ENCODE measurements at places on chromosomes 5 and 9. TPM values are rescaled to one million over a fixed set of nuclear protein-coding genes. Genes with fewer than 3 reads are reported as not detected.
A peak's percentile ranks its signal among the peaks of the same experiment; 100 is the strongest.

- no peaks in the 10 kb centered on the region for H3K36me3 ChIP-seq
- no peaks in the 10 kb centered on the region for H3K27me3 ChIP-seq
- H3K4me1 ChIP-seq = peaks cover 65% of the 10 kb centered on the region
- peak; percentile 80 for DNase-seq
- H3K27ac ChIP-seq = peak overlapping the region; percentile 98
These were observed 1.8 kb downstream of the SHB start for GRCh38 chr9:38066914-38067858.

DNA sequence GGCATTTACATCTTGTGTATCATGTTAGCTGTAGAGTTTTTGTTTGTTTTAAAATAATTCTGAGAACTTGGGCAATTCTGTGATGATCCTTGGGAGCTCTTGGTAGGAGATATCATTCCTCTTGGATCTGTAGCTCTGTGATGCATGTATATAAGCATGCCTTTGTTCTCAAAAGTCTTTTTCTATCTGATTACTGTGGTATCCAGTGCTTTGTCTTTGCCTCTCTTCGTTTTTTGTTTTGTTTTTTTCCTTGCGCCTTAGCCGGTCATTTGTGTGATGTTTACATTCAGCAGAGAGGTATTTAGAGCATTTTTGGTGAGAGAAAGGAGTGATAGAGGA is 110.0 kb downstream of the PAM start:
- H3K27ac ChIP-seq = peak overlapping the region; percentile 85
- H3K36me3 ChIP-seq = no peaks in the 10 kb centered on the region
- H3K4me1 ChIP-seq = peaks cover 54% of the 10 kb centered on the region
- peak overlapping the region; percentile 45 for H3K4me3 ChIP-seq

DNA sequence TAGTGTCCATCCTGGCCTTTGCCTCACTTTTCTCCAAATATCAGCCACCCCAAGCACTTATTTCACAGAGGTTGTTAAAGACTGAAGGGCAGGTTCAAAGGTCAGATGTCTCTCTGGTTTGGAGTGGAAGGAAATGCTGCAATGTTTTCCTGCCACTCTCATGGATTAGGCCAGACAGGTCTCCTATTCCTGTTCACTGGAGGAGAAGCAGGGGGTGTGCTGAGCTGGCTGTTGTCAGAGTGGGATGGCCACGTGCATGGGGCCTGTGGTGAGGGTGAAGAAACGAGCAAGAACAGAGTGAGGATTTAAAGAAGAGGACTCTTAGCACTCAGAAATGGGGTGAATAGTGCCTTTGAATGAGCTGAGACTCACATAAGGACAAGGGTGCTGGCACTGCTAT is 6.7 kb downstream of the TMEM8B start:
- H3K27me3 ChIP-seq = no peaks in the 10 kb centered on the region
- H3K27ac ChIP-seq = peak overlapping the region; percentile 32
- no peaks in the 10 kb centered on the region for H3K36me3 ChIP-seq

GRCh38 chr9:16668734-16669295 is 201.7 kb downstream of the BNC2 start:
- H3K27ac ChIP-seq = no peak overlapping the region
- no peak for DNase-seq
- no peaks in the 10 kb centered on the region for H3K36me3 ChIP-seq
- H3K4me1 ChIP-seq = no peaks in the 10 kb centered on the region
- no peaks in the 10 kb centered on the region for H3K27me3 ChIP-seq
- H3K4me3 ChIP-seq = no peak overlapping the region

- no peaks in the 10 kb centered on the region for H3K36me3 ChIP-seq
- no peaks in the 10 kb centered on the region for H3K27me3 ChIP-seq
- H3K4me1 ChIP-seq = no peaks in the 10 kb centered on the region
- no peak for DNase-seq
These were observed 11.8 kb upstream of the REEP5 start for GRCh38 chr5:112933651-112934365.

- peaks cover 4% of the 10 kb centered on the region for H3K4me1 ChIP-seq
- no peaks in the 10 kb centered on the region for H3K27me3 ChIP-seq
- DNase-seq = no peak
- peak overlapping the region; percentile 47 for H3K27ac ChIP-seq
These were observed 53.0 kb downstream of the ZNF622 start for GRCh38 chr5:16412556-16412955.

DNA sequence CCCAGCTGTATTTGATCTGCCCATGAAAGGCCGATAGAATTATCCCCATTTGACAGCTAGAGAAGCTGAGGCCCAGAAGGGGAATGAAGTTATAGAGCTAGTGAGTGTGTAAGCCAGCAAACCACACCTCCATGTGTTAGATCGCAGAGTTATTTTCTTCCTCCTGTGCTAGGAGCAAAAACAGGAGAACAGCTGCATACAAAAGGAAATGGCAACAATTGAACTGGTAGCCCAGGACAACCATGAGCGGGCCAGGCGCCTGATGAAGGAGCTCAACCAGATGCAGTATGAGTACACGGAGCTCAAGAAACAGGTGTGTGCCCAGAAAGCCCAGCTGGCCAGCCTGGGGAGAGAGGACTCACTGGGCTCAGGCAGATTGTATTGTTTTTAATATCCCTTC is 30.4 kb downstream of the RAB14 start:
- H3K4me1 ChIP-seq = no peaks in the 10 kb centered on the region
- H3K27ac ChIP-seq = no peak overlapping the region
- no peak for DNase-seq
- no peak overlapping the region for H3K4me3 ChIP-seq
- no peaks in the 10 kb centered on the region for H3K36me3 ChIP-seq

GRCh38 chr5:102850503-102850902 is 95.4 kb downstream of the PAM start:
- H3K27me3 ChIP-seq = no peaks in the 10 kb centered on the region
- DNase-seq = no peak
- no peaks in the 10 kb centered on the region for H3K4me1 ChIP-seq
- no peak overlapping the region for H3K27ac ChIP-seq
- no peak overlapping the region for H3K4me3 ChIP-seq

DNA sequence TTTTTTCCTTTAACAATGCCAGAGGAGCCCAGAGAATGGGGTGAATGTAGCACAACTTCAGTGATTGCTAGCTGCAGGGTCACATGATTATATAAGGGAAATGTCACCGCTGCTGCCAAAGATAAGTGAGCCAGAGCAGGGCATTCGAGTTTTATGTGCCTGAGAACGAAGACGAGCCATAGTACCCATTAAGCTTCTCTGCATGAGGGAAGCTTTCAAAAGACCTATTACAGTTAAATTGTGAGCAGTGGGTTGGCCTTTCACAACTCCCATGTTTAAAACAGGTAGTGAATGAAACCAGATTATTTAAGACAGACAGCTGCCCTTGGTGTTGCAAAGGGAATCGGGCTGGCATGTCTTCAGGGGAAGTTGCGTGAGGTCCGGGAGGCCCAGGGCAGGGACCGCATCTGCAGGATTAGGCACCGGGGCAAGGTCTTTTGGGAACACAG is 82.4 kb upstream of the TNFAIP8 start:
- H3K27ac ChIP-seq = peak overlapping the region; percentile 49
- H3K4me3 ChIP-seq = no peak overlapping the region
- no peaks in the 10 kb centered on the region for H3K36me3 ChIP-seq
- DNase-seq = no peak
- no peaks in the 10 kb centered on the region for H3K27me3 ChIP-seq
- peaks cover 32% of the 10 kb centered on the region for H3K4me1 ChIP-seq

DNA sequence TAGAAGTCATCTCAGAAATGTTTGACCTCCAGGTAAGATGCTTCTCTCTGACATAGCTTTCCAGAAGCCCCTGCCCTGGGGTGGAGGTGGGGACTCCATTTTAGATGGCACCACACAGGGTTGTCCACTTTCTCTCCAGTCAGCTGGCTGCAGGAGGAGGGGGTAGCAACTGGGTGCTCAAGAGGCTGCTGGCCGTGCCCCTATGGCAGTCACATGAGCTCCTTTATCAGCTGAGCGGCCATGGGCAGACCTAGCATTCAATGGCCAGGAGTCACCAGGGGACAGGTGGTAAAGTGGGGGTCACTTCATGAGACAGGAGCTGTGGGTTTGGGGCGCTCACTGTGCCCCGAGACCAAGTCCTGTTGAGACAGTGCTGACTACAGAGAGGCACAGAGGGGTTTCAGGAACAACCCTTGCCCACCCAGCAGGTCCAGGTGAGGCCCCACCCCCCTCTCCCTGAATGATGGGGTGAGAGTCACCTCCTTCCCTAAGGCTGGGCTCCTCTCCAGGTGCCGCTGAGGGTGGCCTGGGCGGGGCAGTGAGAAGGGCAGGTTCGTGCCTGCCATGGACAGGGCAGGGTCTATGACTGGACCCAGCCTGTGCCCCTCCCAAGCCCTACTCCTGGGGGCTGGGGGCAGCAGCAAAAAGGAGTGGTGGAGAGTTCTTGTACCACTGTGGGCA is 642 bp downstream of the CSF2 start:
- DNase-seq = no peak
- H3K4me3 ChIP-seq = no peak overlapping the region
- H3K27ac ChIP-seq = no peak overlapping the region

DNA sequence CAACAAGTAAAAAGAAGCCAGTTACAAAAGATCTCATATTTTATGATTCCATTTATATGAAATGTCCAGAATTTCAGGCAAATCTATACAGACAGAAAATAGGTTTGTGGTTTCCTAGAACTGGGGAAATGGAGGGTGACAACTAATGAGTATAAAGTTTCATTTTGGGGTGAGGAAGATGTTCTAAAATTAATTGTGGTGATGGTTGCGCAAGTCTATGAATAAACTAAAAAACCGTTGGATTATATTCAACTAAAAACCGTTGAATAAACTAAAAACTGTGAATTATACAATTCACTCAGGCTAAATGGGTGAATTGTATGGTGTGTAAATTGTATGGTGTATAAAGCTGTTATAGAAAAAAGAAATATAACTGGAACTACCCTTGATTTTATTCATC is 47.6 kb downstream of the ADAMTS6 start:
- no peak for DNase-seq
- no peak overlapping the region for H3K27ac ChIP-seq
- H3K4me1 ChIP-seq = no peaks in the 10 kb centered on the region
- no peaks in the 10 kb centered on the region for H3K36me3 ChIP-seq
- H3K27me3 ChIP-seq = no peaks in the 10 kb centered on the region

The TMC1 gene
- not detected for total RNA-seq

The FLT4 gene
- 1.8 TPM for total RNA-seq

The IFNA2 gene
- not detected for total RNA-seq

The NFIL3 gene
- 26.4 TPM for total RNA-seq

The NTRK2 gene
- total RNA-seq = 2.2 TPM

The LYRM7 gene
- 11.6 TPM for total RNA-seq
